Fibroblast of skin of left biceps (primary cell): ENCODE measurements at places on chromosomes 11 and 22.

GRCh38 chr22:45211848-45212247, 28.8 kb downstream of the KIAA0930 start:
- no peak for DNase-seq

- no peak for DNase-seq
Observed at GRCh38 chr11:123588117-123588863, 66.1 kb downstream of the SCN3B start.

GRCh38 chr22:46969491-46969890, 207.0 kb downstream of the TBC1D22A start:
- no peak for DNase-seq

GRCh38 chr11:86741839-86742805, 58.2 kb upstream of the PRSS23 start:
- no peak for DNase-seq

GRCh38 chr11:12973528-12974181, 35.5 kb upstream of the RASSF10 start:
- DNase-seq = no peak

DNA sequence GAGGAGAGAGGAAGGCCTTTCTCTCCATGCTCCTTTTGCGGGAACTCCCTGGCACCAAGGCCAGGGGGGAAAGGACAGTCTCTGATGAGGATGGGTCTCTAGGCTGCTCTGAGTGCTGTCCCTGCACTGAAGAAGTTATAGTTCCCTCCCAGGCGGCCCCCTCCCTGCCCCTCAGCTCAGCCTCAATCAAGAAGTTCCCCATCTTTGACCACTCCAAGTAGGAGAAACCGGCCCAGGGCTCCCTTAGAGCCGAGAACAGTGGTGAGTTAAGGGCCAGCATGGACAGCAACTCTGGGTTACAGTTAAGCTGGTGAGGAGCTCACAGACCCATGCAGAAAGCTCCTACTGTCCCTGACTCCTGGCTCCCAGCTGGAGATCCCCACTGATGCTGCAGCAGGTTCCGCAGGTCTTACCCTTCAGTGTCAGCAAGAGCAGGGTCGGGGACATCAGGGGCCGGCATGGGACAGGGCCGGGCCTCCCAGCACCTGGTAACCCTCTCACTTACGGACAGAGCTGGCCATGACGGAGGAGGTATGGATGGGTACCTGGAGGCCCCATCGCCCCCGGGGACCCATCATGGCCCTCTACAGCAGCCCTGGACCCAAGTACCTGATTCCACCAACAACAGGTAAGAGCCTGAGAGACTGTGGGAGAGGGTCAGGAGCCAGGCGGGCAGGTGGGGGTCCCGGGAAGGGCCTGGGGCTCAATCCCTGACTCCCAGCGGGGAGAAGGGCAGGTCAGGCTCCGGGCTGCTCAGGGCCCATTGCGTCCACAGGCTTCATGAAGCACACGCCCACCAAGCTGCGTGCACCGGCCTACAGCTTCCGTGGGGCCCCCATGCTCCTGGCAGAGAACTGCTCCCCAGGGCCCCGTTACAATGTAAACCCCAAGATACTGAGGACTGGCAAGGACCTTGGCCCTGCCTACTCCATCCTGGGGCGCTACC, 4.2 kb downstream of the SCGB1C1 start:
- DNase-seq = no peak

DNA sequence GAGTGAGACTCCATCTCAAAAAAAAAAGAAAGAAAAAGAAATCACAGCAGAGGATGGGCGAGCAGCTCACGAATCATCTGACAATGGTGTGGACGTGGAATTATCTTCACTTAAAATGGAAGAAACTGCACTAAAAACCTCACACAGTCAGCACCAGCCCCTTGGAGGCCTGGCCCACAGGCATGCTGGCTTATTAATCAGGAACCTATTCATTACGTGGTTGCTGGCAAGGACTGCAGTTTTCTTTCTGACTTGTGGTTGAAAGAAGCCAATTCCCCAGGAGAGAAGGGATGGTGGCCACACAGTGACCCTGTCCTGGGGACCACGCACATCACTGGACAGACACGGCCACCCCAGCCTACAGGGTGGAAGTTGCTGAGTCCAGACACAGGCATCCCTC, 401.1 kb downstream of the CTTN start:
- no peak for DNase-seq

- DNase-seq = no peak
Observed at GRCh38 chr22:49303061-49303735, 524.5 kb downstream of the BRD1 start.

- DNase-seq = no peak
Observed at GRCh38 chr22:22711532-22711913, 67.1 kb downstream of the GGTLC2 start.

- DNase-seq = no peak
Observed at GRCh38 chr11:108939135-108939534, 274.3 kb downstream of the DDX10 start.
